Activated T-helper 1 cell treated with anti-CD3 and anti-CD28 coated beads, Interleukin-12 subunit alpha, Interleukin-12 subunit beta, Interleukin-2, Interleukin-4 antibody, amounts not matched to agents 30 ng/mL and 10 ng/mL and 1 ng/mL, durations not matched to agents 14 hours and 24 hours and 36 hours (primary cell): ENCODE measurements at places on chromosomes 3 and 15.

DNA sequence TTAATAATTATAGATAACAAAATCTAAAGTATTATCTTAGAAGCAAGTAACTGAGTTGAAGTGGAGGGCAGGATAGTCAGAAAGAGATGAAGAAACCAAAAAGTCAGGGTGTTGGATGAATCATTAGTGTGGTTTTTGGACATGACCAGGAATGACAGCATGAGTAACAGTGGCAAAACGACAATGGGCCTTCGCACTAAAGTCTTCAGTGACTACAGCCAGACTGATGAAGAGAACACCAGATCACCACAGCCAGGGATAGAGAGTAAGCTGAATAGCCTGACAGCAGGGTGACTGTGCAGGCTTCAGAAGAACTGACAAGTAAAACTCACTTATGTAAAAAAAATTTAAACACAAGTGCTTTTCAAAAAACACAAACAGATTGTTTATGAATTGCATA is 96.0 kb upstream of the MELTF start:
- no peak for DNase-seq

GRCh38 chr3:134464064-134464688 is 21.6 kb downstream of the ANAPC13 start:
- DNase-seq, result no peak

GRCh38 chr3:188689101-188689574 is 482.6 kb upstream of the TPRG1 start:
- DNase-seq, result no peak

- no peak for DNase-seq
These were observed 181.7 kb upstream of the SNTN start for GRCh38 chr3:63470745-63471144.

DNA sequence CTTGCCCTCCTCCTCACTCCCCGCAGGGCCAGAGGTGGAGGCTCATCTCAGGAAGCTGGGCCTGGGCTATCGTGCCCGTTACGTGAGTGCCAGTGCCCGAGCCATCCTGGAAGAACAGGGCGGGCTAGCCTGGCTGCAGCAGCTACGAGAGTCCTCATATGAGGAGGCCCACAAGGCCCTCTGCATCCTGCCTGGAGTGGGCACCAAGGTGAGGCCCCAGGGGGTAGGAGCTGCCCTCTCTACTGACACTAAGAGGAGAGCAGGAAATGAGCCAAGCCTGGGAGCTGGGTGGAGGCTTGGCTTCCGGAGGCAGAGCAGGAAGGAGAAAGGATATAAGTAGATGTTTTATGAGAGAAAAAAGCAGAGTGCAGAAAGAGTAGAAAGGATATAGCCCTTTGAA is 4.9 kb downstream of the OGG1 start:
- no peak for DNase-seq

- DNase-seq, result no peak
These were observed 217.4 kb upstream of the WNT5A start for GRCh38 chr3:55704521-55704920.

DNA sequence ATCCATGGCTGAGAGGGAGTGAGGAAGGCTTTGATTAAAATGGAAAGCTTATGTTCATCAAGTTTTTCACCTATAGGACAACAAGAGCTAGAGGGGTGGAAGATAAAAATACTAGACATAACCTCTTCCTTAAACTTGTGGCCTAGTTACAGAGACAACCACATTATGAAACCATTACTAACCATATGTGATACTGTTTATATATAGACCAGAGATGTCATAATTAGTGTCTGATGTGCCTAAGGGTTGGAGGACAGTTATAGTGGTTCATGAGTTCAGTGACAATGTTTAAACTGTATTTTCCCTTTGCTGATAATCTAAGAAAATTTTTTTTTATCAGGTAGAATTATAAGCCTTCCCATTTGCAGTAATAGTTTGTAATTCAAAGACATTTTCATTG is 23.7 kb downstream of the PHLDB2 start:
- DNase-seq, result no peak

DNA sequence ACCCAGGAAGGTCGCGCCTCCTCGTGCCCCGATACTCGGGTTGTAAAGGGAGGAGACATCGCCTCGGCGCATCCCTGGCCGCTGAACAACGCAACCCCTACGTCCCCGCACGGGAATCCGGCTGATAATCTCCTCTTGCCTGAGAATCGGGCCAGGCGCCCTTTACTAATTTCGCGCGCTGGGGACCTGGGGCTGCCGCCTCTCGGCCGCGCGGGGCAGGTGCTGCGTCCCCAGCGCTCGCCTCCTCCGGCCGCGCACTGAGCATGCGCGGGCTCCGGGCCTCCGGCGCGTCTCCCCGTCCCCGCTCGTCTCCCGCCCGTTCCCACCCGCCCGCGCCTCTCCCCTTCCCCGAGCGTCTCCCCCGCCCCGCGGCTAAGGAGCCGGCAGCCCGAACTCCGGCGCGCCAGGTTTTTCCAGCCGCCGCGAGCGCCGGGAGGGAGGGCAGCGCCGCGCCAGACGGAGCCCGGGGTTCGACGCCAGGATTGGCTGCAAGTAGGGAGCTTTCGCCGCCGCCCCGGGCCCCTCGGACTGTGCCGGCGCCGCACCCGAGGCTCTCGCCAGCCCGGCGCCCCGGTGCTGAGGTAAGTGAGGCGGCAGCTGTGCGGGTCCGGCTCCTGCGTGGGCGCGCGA is at the start of gene CNTN4:
Gene CNTN4, plus strand, starts transcription at position 469 of the 630 bp plus-strand sequence.
- DNase-seq, result no peak
